Fibroblast of the aortic adventitia (primary cell): ENCODE measurements at places on chromosomes 13 and 19.

DNA sequence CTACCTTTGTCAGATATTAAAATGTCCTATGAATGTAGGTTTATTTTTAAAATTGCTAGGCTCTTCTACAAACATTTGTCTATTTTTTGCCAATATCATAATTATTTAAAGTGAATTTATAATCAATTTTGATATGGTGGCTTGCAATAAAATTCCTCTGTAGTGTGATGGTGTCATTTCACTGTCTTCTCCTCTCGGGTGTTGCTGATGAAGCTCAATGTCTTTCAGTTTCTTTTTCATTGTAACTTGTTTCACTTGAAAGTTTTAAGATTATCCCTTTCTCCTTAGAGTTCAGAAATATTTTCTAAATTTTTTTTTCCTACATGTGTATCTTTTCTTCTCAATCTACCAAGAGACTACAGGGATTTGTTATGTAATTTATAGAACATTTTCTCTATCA lies 267.1 kb upstream of the EDNRB start:
- DNase-seq = no peak

- DNase-seq = no peak
Measured at GRCh38 chr19:43332058-43332922, 21.2 kb upstream of the CD177 start.

DNA sequence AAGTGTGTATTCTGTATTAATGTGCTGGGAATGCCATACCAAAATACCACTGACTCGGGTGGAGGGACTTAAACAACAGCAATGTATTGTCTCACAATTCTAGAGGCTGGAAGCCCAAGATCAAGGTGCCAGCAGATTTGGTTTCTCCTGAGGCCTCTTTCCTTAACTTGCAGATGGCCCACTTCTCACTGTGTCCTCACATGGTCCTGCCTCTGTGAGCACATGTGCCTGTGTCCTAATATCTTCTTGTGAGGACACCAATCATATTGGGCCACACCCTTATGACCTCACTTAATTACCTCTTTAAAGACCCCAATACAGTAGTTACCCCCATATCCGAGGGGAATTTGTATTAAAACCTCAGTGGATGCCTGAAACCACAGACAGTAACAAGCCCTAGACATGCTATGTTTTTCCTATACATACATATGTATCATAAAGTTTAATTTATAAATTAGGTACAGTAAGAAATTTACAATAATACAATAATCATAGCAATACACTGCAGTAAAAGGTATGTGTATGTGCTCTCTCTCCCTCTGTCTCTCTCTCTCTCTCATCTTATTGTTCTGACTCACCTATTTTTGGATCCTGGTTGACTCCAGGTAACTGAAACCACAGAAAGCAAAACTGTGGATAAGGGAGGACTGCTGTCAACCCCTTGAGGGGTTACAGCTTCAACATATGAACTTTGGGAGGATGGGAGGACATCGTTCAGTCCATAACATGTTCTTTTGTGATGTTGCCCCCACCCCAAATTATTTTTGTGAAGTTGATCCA lies 174.3 kb downstream of the IRS2 start:
- no peak for DNase-seq

- DNase-seq = no peak
Measured at GRCh38 chr19:3479177-3479833, 1.0 kb downstream of the SMIM24 start.
